ENCODE measurements at places on chromosomes 3 and 15.

- DNase-seq, result no peak
Observed at GRCh38 chr3:36741285-36741684, 23.1 kb downstream of the DCLK3 start.

DNA sequence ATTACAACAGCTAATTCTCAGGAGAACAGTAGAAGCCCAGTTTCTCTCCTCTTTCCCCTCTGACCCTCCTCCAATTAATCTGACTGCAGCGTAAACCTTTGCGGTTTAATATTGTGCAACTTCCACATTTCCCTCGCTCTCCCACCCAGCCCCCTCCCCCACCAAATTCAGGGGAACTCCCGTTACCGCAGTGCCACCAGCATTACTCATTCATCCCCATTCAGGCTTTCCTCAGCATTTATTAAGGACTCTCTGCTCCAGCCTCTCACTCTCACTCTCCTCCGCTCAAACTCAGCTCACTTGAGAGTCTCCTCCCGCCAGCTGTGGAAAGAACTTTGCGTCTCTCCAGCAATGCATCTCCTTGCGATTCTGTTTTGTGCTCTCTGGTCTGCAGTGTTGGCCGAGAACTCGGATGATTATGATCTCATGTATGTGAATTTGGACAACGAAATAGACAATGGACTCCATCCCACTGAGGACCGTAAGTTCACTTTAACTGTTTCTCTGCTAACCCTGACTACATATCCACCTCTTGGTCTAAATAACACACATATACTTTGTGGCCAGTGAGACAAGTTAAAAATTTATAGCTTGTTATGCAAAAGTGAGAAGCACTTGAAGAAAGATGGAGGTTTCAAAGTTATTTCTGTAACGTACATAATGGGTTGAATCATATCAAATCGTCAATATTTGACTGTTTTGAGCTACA is at the start of gene PTX3:
Gene PTX3, plus strand, starts transcription at position 268 of the 709 bp plus-strand sequence. Its CDS starts 84 bp downstream, at position 352.
- DNase-seq, result no peak

GRCh38 chr3:62073038-62073437 is 300.3 kb downstream of the FEZF2 start:
- no peak for DNase-seq

DNA sequence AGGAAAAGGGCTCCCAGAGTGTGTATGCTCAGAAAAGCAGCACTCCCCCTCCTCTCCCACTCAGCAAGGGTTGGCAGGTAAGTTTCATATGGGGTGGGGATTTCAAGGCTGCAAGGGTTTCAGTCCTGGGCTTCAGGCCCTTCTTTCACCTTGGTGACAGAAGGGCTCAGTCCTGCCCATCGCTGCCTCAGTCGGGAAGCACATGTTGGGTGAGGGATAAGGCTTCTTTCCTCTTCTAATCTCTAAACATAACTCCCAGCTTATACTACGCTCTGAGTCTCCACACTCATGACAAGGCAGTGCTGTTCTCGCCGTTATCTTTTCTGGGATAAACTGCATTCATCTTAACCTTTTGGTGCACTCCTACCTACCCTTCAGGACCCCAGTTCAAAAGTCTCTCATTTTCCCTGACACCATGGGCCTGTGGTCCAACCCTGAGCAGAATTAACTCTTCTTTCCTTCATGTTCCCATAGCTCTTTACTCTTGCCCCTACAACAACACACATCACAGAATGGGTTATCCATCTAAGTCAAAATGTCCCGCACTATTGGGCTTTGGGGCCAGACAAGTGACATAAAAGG is 17.0 kb downstream of the RAB43 start:
- DNase-seq, result no peak

GRCh38 chr3:18345015-18345367 is 80.1 kb downstream of the SATB1 start:
- no peak for DNase-seq

DNA sequence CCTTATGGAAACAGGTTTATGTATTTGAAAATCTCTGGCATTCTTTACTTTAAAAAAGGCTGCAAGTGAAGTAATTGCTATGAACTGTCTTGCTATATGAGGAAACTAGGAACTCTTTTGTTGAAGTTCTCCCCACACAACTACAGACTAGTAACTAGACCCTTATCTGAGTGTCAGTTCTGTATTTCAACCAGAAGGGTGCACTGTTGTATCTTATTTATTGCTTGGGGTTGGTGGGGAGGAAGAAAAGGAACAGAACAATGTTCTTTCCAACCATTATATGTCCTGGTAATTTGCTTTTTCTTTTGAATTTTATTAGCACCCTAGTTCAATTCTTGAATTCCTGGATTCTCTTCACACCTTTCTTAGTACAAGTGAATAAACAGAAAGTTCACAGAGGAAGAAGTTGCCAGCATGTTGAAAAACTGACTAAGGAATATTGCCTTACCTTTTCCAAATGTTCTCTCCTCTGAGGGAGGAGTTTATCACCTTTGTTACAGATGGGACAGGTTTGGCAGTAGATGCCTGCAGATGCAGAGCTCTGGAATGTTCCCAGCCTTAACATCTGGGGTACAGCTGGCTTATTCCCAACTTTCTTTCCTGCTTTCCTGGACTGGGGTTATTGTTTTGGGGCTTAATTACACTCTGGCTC is 162.4 kb upstream of the CFAP20DC start:
- DNase-seq, result no peak

DNA sequence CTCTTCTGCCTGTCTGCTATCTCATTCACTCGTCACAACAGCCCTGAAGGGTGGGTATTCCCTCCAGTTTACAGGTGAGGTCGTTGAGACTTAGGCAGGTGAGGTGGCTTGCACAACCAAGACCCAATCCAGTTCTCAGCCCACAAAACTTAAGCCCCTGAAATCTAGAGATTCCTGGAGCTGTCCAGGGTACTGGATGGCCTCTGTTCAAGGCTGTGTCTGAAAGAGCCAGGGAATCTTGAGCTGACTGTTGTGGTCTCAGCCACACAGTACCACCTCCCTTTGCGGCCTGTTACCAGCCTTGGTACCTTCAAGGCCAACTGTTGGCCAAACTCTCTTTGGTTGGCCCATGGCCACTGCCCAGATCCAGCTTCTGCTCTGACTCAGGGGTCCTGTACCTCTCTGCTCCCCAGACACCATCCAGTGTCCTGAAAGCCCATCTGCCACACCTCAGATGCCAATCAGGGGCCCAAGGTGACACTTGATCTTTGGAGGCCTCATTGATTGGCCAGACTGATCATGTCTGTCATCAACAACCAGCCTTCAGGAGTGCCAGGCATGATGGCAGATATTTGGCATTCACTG is 10.9 kb upstream of the FAM107A start:
- DNase-seq, result no peak

GRCh38 chr15:63362885-63363284 is 18.8 kb downstream of the CA12 start:
- no peak for DNase-seq

DNA sequence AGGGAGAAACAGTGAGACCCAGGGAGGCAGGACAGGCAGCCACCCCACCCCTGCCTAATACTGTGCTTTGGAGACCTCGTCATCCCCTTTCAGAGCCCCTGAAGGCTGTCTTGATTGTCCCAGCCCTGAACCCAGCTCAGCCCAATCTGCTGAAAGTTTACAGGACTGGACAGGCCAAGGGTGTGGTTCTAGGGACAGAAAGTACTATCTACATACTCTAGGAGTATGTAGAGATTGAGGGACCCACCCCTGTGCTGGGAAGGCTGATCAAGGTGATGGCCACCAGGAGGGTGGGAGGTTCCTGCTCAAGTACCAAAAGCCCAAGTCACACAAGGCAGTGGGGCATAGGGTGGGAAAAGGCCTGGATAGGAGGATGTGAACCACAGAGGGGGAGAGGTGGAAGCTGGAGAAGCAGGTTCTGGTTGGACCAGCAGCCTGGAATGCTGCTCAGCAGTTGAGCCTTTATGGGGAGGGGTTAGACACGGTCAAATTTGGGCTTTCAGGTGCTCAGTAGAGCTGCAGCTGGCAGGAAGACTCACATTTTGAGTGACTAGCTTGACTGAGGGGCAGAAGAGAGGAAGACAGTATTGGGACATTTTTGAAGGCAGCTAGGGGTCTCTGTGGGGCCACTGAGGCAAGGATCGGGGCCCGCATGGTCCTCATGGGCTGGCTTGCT is 6.7 kb downstream of the NBEAL2 start:
- DNase-seq, result no peak

- no peak for DNase-seq
Observed at GRCh38 chr3:156787926-156788663, 38.1 kb upstream of the LEKR1 start.

DNA sequence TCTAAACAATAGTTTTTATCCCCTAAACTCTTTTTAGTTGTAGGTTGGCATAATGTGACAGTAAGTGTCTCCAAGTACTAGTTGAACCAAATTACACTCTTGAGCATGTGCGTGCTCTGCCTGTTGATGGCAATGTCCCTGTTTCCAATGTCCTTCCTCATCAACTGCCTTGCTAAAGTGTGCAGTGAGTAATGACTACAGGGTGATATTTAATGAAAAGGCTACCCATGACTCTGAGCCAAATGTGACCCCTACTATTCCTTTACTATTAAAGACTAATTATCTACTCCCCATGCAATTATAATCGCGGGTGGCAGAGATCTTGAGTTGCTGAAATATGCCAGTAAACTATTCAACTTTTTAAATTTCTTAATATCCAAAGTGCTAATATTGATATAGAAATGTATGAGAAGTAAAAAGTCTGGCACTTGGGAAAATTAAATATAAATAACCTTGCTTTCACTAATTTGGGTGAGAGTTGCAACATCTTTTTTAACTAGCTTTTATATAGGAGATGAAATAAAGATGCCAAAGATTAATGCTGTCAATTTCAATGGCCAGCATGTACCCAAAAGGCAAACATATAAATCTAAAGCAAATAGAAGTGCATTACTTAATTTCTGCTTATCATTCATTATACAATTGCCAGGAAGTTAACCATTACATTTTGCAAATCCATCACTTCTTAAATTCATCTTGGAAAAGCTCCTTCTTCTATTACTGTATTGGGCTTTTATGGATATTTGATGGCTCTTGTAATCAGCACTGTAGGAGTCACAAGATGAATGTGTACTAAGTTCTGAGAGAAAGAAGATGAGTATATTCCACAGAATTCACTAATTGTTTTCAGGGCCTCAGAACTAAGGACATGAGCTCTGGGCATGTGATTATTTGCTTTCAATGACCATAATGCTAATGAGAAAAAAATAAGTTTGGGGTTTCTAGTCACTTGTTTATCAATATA is 518.2 kb upstream of the NAALADL2 start:
- no peak for DNase-seq

GRCh38 chr3:24254649-24255048 is 240.0 kb downstream of the THRB start:
- no peak for DNase-seq

DNA sequence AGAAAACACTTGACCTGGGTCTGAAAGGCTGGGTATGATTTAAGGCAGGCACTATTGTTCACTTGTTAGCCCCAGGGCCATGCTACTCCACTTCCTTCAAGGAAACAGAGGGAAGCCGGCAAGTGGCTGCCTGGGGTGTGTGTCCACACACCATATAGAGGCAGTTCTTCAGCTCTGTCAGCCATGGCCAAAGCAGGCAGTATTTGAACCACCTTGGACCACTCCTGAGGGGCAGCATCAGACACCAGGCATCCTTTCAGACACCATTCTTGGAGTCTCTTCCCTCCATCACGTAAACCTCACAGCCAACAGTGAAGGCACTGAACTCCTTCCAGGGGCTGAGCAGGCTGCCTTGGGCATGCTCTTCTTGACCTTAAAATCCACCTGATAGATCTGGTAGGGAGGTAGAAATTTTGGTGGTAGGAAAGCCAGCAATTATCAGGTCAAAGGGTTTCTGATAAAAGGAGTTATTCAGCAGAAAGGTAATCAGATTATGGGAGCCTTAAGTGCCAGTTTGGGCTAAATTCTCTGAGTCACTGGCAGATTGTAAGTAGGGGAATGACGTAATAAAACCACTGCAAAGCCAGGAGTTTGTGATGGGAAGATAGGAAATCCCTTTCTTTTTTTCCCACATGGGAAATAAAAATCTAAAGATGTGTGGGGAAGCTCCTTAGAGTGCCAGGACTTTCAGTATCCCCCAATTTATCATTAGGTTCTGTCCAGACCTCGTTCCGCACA is 20.2 kb downstream of the TGFBR2 start:
- no peak for DNase-seq

DNA sequence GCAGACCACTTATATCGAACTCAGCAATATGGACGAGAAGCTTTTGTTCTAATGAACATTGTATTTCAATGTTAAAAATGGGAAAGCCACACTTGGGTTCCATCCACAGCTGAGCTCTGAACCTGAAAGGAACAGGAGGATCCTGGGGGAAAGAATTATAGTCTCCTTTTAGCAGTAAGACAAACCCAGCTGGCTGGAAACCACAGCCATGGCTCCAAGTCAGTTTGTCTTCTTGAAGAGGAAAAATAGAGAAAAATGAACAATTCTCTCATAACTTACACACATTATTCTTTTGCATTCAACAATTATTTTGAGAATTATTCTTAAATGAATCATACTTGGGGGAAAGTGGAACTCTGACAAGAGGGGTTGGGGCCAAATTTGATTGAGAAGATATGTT is 149.2 kb upstream of the VEPH1 start:
- no peak for DNase-seq

GRCh38 chr3:120161902-120162301 is 67.7 kb upstream of the GSK3B start:
- no peak for DNase-seq

- no peak for DNase-seq
Observed at GRCh38 chr3:67381667-67382272, 272.6 kb downstream of the SUCLG2 start.

DNA sequence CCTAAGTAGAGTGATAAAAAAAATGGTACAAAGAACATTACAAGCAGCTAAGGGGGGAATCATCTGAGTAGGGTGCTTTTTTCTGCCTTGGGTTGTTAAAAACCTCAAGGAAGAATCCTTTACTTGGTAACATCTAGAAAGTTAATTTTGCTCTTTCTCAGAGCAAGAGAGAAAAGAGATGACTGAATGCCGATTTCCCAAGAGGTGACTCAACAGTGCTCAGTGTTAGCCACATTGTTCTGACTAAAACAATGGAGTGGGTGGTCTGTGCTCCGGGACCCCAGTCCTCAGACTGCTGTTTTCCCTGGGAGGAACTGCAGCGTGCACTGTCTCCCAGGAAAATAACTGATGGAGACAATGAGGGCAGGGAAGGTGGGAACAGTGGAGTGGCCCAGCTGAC is 41.1 kb upstream of the RASGRP1 start:
- DNase-seq, result no peak

- DNase-seq, result no peak
Observed at GRCh38 chr3:184380185-184380626, 352 bp downstream of the CHRD start.

- DNase-seq, result no peak
Observed at GRCh38 chr3:44596621-44597020, 11.9 kb downstream of the ZNF660 start.

All from stimulated activated effector memory CD8-positive, alpha-beta T cell treated with anti-CD3 and anti-CD28 coated beads, Interleukin-12 subunit alpha, Interleukin-12 subunit beta, amount 100 ng/mL, for 72 hours (primary cell).